ENCODE measurements at places on chromosomes 2 and 18.

DNA sequence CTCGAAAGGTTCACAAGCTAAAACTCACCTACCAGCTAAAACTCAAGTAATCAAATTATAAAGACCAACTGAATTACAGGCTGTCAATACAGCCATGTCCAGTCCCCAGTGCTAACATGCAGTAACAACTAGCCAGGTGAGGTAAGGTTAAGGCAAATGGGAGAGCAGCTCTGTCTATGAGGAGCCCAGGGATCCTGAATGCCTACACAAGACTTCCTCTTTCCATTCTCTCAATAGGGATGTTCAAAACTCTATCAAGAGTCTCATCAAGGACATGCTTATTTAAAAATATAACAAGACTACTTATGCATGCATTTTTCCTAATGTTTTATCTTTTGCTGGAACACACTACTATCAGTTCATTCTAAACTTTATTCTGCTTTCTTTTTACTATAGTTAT lies 20.4 kb downstream of the REV1 start:
- no peak for DNase-seq

- no peak for DNase-seq
Observed at GRCh38 chr2:126448611-126449010, 207.3 kb upstream of the GYPC start.

GRCh38 chr2:222848862-222849261 lies 12.0 kb upstream of the ACSL3 start:
- DNase-seq, result no peak

DNA sequence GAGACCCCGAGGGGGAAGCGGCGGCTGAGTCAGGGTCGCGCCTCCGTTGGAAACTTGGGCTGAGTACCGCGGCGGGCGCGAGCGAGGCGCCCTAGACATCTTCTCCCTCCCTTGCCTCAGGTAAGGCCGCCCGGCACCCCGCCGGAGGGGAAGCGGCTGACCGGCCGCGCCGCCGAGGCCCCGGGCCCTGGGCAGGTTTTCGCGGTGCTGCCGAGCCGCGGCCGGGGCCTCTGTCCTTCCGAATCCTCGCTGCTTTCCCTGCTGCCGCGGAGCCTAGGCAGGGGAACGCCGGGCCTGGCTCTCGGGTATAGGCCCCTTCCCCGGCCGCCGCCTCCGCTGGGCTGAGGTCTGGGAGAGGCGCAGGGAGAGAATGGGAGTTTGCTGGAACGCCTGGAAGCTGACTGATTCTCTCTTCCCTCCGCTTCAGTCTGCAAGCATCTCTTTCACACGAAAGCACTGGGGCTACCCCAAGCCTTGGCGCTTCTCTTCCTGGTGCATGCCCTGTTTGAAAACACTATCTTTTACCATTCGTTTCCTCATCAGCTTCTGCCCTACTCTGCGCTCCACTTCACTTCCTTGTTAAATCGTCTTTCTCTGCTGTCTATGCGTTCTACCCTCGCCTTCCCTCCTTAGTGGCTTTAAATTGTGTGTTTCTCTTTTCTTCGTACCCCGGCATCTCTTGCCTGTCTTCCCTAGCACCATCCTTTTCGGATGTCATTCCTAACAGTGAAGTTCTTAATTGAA lies 652 bp downstream of the PPM1B start:
- peak; percentile 4 for DNase-seq

DNA sequence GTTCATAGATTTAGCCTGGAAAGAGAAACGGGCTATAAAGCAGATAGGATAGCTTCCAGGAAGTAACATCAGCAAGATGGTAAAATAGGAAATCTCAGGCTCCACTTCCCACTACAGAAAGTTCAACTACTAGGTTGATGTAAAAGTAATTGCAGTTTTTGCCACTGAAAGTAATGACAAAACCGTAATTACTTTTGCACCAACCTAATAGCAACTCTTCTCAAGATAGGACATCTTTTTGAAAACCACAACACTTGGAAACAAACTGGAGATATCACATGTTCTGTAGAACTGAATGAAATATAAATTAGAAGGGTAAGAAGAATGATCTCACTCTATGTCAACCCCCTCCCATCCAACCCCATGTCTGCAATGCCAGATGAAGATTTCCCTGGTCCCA lies 1154.3 kb downstream of the BCL11A start:
- DNase-seq, result no peak

DNA sequence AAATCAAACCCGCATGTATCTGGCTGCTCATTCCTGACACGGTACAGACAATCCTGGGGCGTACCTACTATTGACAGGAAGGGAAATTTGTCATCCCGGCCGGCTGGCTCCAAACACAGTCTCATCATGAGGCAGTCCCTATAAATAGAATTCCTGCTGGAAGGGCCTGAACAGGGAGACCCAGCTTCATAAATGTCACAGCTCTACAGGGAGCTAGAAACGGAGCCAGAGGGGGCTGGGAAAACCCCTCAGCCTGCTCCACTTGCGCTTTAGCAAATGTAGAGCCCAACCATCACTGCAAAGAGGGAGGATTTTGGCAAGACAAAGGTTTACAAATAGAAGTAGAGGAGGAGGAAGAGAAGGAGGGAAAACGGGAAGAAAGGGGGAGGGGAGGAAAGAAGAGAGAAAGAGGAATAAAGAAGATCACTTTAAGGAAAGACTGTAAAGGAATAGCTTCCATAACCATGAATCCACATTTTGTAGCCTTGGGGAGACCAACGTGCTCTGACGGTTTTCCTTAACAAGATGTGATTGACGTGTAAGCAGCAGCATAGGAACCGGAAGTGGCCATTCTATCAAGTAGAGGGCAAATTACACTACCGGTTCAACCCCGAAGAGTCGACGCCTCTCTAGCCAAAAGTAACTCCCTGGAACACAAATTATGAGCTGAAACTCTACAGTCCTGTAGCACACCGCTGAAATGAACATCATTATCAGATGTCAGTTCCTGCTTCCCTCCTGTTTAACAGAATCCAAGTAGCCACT lies 56.8 kb upstream of the TTN start:
- no peak for DNase-seq

DNA sequence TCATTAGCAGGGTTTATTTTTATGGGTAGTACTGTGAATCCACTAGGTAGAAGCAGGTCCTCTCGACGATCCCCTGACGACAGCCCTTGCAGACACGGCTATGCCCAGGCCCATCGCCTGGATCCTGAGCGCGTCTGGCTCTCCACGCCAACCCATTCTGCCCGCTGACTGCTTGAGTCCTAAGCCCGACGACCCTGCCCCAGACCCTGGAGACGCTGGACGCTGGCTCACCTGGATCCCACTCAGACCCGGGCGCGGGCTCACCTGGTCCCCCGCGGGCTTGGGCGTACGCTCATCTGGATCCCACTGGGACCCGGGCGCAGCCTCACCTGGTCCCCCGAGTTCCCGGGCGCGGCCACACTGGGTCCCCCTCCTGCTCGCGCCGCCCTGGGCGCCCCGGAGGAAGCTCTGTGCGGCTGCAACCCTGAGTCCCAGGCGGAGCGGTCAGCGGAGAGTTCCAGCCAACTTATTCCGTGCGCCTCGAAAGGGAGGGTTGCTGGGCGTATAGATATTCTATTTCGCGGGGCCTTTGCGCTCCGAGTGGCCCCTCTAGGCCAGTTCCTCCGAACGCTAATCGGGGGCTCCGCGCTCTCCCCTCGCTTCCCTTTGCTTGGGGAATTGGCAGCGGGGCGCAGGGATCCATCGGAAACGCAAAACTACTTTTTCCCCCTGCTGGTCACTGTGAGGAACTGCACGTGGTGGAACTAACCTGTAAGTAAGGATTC lies 22.4 kb upstream of the RMP24 start:
- peak; percentile 10 for DNase-seq

DNA sequence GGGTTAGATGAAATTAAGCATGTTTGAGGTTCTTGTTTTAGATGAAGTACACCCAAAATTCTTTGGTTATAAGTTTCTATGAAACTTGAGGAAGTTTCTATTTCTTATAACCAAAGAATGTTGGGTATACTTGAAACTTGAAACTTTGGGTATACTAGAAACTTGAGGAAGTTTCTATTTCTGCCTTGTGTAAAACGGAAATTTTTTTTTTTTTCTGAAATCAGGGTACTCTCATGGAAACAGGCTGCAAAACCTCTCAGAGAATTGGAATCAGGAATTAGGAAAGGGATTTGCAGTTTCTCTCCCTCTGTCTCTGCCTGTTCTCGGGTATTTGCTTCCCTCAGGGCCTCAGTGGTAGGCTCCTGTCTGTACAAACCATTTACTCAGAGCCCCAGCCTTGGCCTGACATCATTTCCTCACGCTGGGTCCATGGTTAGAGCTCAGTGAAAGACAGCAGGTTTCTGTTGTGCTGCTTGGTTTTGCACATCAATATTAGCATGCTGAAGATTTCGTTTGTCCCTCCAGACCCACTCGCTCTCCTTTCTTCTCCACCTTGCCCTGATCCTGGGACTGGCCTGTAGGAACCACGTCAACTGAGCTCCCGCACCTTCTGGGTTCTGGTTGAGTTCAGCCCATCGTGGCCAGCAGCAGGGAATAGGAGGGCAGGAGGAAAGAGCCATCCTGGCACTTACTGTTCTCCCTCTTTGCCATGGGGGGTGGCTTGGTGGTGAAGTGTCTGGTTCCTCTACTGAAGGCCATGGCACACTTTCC lies 106.4 kb downstream of the POLR1A start:
- no peak for DNase-seq

DNA sequence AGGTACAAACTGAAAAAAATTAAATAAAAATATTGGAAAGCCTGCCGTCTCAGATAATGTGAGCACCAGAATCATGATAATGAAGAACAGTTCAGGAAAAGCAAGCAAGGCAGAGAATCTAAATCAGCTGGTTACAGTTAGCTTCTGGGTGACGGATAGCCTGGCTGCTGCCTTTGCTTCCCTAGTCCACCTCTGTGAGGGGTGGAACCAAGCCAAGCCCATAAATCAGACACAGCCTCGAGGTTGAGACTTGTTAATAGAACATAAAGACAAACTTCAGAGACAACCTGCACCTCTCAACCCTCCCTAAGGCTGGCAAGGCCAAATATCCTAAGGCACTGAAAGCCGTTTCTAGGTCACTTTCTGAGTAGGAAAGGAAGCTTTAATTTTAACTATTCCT lies 334.7 kb upstream of the SLC39A10 start:
- no peak for DNase-seq

GRCh38 chr2:224971214-224971613 lies 71.1 kb downstream of the DOCK10 start:
- no peak for DNase-seq

DNA sequence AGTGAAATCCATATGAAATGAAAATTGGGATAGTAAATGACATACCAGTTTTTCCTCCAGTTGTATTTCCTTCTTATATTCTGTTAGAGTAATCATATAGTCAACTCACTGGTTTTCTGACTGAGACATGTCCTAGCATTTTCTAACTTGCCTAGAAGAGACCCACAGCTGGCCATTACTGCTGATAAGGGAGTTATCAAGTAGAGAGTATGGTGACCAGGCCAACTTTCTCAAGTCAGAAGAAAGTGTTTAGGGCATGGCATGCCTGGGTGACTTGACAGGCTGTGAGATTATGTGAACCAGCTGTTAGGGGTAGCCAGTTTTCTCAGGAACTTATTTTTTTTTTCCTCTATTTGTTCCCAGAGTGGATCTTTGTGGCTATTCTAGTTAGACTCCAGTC lies 81.2 kb downstream of the GPD2 start:
- no peak for DNase-seq

Data from stimulated activated CD4-positive, alpha-beta T cell treated with anti-CD3 and anti-CD28 coated beads, TNF-alpha, amount 100 ng/mL, for 48 hours (primary cell).